Activated CD4-positive, alpha-beta T cell treated with anti-CD3 and anti-CD28 coated beads, Interleukin-2, amount 50 U/mL, for 4 hours (primary cell): ENCODE measurements at places on chromosomes 13 and 19.
A peak's percentile ranks its signal among the peaks of the same experiment; 100 is the strongest.

DNA sequence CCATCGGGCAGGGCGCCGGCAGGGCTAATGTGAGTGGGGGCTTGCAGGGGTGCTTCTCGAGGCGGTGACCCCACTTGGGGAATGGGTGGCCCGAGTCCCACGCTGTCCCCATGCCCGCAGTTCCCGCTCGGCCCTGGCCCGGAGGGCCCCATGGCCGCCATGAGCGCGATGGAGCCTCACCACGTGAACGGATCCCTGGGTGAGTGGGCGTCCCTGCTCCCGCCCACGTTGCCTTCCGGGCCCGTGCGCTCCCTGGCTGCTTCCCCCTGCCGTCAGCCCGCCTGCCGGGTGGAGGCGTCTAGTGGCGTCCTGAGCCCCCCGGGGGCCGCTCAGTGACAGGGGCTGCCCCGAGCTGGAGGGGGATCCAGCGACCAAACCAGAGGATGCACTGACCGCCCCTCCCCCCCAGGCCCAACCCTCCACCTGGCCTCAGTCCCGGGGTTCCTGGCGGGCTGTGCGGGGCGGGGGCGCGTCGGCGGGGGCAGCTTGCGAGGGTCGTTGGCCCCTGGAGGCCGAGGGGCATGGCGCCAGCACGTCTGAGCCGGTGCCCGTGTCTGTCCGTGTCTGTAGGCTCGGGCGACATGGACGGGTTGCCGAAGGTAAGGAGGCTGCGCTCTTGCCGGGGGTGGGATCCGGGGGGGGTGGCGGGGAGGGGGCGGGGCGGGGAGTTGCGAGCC, 4.8 kb downstream of the ISYNA1 start:
- peak; percentile 48 for DNase-seq

- DNase-seq = no peak
Observed at GRCh38 chr13:71979616-71980015, 112.6 kb upstream of the DACH1 start.

DNA sequence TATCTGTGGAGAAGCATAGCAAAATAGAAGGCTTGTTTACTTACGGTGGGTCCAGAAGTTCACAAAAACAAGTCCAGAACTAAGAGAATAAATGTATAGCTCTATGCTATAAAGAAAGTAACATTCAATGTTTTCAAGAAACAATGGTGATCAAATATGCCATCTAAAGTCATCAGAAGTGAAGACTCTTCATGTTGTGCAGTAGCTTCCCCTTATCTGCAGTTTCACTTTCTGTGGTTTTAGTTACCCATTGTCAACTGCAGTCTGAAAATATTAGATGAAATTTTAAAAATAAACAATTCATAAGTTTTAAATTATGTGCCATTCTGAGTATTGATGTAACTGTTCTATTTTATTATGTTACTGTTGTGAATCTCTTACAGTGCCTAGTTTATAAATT, 72.5 kb downstream of the EDNRB start:
- no peak for DNase-seq

GRCh38 chr19:45001087-45001739, at the start of gene RELB:
Gene RELB (plus strand): TSS chr19:45001464. CDS start chr19:45001580, 116 bp downstream.
- peak; percentile 93 for DNase-seq

DNA sequence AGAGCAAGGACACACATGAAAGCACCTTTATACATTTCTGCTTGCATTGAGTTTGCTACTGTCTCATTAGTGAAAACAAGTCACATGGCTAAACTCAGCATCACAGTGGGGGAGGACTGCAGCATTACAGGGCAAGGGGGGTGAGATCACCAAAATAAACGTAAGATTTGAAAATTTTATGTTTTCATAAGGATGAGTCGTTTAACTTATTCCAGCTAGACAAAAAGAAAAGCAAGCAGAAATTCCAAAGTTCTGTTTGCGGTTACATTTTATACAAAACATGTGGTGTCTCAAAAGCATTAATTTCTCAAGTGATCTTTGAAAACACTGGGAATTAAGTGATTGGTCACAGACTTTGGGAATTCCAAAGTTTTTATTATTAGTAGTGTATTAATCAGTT, 261.4 kb upstream of the RXFP2 start:
- no peak for DNase-seq

- DNase-seq = no peak
Observed at GRCh38 chr13:30882026-30882850, 23.8 kb upstream of the MEDAG start.

- no peak for DNase-seq
Observed at GRCh38 chr19:9146882-9147281, 6.7 kb downstream of the ZNF317 start.

DNA sequence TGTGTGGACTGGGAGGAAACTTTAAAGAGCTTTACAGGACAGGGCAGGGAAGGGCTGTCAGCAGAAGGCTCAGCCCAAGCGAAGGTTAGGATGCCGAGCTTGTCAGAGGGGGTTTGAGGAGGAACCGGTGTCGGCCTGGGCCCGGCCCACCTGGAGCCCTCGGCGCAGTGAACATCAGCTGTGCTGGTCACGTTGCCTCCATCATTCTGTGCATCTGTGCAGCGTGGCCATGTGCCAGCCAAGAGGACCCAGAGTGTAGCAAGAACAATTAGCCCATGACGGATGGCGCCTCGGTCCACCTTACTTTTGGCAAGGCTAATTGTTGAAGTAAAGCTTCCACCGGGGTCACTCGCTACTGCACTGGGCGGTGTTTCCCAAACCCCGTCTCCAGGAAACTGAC, 161.4 kb downstream of the PTPRS start:
- no peak for DNase-seq

GRCh38 chr19:50475101-50475568, 1.2 kb upstream of the EMC10 start:
- DNase-seq = no peak

GRCh38 chr19:21128901-21129698, 12.7 kb upstream of the ZNF431 start:
- DNase-seq = no peak

GRCh38 chr13:45828256-45828968, 23.1 kb downstream of the SIAH3 start:
- no peak for DNase-seq

DNA sequence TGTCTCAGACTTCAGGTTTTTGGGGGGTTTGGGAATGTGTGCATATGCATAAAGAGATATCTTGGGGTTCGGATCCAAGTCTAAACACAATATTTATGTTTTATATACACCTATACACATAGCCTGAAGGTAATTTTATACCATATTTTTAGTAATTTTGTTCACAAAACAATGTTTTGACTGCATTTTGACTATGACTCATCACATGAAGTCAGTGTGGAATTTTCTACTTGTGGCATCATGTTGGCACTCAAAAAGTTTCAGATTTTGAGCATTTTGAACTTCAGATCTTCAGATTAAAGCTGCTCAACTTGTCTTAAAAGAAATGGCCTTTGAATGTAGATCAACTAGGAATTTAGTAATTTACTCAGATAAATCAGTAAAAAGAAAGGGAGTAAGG, 712.9 kb upstream of the GPC6 start:
- no peak for DNase-seq

DNA sequence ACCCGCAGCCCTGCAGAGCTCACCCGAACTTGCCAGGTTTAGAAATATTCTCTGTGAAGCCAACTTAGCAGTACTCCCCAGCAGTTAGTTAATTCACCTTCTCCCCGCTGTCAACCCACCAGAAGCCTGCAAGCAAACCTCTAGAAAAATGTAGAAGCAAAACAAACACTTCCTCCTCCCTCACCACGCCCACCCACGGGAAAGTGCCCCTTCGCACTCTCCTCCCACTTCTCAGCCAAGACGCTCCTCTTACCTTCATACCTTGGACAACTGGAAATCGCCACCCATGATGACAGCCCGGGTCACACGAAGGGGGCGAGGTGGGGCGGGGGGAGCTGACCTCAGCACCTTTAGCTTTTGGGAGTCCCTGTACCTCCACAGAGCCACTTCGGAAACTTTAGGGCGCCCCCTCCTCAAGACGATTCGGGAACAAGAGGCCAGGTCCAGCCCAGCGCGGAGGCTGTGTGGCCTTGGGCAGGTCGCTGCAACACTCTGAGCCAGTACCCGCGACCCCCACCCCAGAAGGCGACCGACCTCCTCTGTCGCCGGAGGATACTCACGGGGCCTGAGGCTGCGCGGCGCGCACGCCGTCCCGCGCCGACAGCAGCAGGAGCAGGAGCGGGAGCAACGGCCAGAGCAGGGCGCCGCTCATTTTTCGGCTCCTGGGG, 485 bp downstream of the CPAMD8 start:
- no peak for DNase-seq

DNA sequence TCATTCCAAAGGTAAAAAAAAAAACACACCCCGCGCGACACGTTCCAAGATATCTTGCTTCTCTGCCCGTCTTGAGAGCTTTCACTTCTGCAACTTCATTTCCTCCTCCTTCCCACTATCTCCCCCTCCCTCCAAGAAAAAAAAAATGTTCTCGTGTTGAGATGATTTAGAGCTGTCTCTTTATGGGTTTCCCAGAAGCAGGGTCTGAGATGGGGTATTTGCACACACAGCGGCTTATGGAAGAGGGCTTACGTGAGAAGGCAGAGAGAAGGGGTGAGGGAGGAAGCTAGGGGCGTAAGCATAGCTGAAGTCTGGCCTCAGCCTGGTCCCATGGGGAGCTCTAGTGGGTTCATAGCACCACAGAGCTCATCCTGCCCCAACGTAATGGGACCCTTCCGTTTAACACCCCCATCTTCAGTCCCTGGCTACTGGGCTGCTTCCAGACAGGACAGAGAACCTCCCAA, 31.3 kb upstream of the USE1 start:
- DNase-seq = no peak

DNA sequence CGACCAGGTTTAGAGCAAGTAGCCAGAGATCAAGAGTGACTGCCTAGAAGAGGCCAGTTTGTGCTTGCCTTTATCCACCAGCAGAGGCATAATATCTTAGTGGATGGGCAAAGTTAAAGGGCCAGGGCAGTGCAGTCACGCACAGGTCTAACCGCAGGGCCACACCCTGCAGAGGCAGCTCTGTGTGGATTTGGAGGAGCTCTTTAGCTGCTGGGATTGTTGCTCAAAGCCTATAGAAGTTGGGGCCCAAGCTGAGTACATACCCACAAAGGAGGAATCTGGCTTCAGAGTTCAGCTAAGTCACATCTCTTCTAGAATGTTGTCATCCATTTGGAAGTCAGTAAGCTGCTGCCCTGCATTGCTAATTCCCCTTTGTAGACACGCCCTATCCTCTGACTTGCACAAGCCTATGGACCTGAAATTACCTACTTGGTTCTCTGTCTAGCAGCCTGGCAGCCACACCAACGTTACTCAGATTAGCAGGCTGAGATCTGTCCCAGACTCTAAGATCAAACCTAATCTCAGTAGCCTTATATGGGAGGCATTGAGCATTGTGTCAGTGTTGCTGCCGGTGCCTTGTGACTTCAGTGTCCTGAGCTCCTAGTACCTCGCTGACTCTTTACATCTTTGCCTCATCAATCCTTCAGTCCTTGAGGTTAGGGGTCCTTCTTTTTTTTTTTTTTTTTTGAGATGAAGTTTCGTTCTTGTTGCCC, 102.9 kb upstream of the STARD13 start:
- no peak for DNase-seq

- no peak for DNase-seq
Observed at GRCh38 chr19:51905206-51905605, 389 bp upstream of the ZNF649 start.

GRCh38 chr19:44585371-44586133, 27.8 kb upstream of the IGSF23 start:
- no peak for DNase-seq

- no peak for DNase-seq
Observed at GRCh38 chr19:41863209-41863931, 3.3 kb downstream of the RPS19 start.

DNA sequence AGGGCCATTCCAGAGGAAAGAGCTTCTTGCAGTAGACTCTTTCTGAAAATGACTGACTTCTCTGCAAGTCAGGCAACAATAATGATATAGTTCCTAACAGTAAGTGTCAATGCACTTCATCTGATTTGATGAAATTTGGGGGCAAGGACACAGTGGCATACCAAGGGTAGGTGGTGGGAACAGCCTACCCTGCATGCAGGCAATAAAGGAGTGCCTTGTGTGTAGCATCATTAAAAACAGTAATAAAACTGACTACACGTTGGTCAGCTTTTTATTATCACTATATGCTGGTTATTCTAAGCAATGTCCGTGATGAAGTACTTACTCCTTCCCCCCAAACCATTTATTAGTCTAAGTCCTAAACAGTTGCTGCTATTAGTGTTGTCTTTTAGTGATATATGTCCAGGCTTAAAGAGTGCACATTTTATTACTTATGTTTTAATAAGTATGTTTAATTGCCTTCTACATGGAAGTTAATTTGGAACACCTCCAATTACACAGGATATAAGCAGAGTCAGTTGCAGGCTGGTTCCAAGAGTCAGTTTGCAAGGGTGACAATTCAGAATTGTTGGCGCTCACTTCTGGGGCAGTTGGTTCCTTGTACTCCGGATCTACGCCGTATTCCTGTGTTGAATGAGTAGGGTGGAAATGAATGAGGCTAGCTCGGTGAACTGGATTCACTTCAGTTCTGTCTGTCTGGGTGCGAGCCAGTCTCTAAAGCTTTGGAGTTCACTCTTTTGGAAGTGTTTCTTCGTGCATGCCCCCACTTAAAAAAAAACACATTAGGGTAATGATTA, 84.0 kb downstream of the RGCC start:
- no peak for DNase-seq

- no peak for DNase-seq
Observed at GRCh38 chr19:1272423-1273262, 2.7 kb upstream of the FAM174C start.

DNA sequence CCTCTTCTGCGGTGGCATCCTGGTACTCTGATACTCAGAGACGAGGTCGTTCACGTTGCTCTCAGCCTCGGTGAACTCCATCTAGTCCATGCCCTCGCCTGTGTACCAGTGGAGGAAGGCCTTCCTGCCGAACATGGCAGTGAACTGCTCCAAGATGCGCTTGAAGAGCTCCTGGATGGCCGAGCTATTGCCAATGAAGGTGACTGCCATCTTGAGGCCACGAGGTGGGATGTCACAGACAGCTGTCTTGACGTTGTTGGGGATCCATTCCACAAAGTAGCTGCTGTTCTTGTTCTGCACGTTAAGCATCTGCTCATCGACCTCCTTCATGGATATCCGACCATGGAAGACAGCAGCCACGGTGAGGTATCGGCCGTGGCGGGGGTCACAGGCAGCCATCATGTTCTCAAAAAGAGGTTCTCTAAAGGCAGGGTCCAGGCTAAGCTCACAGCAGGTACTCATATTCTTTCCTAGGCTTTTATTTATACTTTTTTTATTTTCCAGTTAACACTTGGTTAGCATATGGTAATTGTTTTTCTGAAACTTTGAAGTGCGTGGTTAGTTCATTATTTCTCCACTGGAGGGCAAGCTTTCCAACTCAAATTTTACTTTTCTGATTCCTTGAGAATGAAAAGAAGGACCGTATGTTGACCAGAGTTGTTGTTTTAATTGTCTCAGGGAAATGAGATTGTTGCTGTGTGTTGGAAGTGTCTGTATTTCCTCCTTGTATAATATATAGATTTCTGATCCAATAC, 72.4 kb upstream of the RGCC start:
- no peak for DNase-seq

GRCh38 chr19:48190288-48190884, 19.9 kb downstream of the ZSWIM9 start:
- peak; percentile 65 for DNase-seq
